ENCODE measurements at places on chromosomes 12 and 14. TPM values are rescaled to one million over a fixed set of nuclear protein-coding genes. Genes with fewer than 3 reads are reported as not detected.

Gene IAPP
- not detected for total RNA-seq

Gene RBP5
- total RNA-seq, result 3.7 TPM

Gene LRP6
- 26.2 TPM for total RNA-seq

Gene CEP128
- 11.6 TPM for total RNA-seq

Gene KLRK1
- 1.1 TPM for total RNA-seq

Gene MEG3
- total RNA-seq, result 11.0 TPM

Gene GOLT1B
- 35.5 TPM for total RNA-seq

Gene KRT74
- not detected for total RNA-seq

Gene WDHD1
- 5.8 TPM for total RNA-seq

Gene SPX
- not detected for total RNA-seq
